Panc1 (cell line): ENCODE measurements at places on chromosomes 1 and 21.

- DNase-seq, result no peak
Measured at GRCh38 chr1:46246548-46247435, 771 bp upstream of the RAD54L start.

- no peak for DNase-seq
Measured at GRCh38 chr1:240310226-240310925, 218.7 kb downstream of the FMN2 start.

DNA sequence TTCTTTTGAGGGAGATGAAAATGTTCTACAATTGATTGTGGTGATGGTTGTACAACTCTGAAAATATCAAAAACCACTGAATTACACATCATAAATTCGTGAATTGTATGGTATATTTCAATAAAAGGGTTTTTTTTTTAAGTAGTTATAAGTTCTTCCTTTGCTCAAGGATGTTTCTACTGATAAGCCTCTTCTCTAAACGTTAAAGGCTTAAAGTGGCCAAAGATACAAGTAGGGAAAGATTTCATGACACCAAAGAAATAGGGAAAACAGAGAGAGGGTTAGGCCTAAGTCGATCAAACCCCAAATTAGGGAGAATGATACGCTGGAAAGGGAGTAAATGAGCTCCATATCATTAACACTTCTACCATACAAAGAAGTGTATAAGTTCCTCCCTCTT lies 4.1 kb downstream of the KDM5B start:
- no peak for DNase-seq

DNA sequence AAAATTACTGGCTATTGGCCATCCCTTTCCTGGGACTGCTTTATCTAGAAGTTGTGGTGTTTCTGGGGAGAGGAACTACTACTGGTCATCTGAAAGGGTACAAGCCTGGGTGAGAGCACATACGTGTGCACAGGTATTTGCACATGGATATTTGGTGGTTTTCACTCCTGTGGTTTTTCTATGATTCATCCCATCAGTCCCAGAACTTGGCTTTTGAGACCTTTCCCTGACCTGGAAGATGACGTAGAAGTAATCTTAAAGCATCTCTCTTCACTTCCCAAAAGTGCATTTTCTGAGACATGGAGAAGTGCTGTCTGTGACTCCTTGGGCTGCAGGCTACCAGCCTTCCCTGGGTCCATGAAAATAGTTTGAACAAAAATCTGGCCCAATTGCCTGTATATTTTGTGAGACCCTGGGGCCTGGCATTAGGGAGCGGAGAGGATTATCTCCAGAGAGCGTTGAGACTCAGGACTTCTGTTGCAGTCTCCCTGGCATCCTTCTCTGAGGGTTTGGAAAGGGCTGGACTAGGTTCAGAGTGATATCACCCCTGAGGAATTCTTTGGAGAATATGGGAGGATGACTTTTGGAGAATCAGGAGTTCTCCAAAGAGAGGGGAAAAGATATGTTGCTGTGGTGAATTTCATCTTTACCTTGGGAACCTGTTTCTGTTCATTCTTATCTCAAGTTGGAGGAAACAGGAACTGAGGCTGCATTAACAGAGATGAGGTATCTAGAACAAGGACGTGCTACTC lies 130.8 kb downstream of the NOS1AP start:
- DNase-seq, result no peak

DNA sequence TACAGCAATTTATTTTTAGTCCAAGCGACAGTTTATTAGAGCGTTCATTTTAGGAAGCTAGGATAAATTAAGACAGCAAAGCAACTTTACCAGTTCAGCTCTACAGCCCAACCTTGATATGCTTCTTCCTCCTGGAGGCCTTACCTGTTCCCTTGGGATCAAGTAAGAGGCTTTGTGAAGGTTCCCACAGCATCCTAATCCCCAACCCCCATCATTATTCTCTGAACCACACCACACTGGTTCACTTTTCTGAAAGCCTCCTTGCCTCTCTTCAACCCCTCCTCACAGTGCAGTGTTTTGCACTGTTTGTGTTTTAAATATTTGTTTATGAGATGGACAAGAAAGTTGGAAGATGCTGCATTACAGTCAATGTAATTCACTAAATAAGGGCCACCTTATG lies 126.3 kb upstream of the CXADR start:
- no peak for DNase-seq

DNA sequence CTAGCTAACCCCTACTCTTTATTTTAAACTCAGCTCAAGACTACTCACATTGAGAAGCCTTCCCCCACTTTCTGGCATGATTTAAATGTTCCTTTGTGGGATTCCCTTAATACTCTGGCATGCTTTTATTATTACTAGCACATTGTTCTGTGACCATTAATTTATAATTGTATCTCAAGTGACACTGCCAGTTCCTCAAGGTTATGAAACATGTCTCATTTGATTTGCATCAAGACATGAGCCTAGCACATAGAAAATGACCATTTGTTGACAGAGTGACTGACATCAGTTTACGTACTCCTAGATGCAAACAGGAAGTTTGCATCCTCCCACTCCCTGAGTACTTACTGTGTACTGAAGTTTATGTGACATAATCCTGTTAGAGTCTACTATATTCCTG lies 15.2 kb downstream of the RGS4 start:
- no peak for DNase-seq

DNA sequence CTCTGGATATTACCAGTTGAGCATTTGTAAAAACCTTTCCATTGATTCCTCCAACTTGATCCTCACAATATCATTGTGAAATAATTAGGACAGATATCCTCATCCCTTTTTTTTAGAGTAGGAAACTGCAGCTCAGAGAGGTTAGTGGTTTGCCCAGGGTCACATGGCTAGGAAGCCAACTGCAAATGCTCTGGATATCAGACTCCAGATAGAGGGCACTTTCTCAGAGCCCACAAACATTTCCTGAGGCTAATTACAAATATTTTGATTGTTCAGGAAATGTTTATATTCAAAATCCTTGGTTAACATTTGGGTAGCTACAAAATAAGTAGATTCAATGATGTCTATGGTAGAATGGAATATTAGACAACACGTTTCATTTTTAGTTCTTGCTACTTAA lies 154.8 kb upstream of the DPYD start:
- DNase-seq, result no peak

- DNase-seq, result no peak
Measured at GRCh38 chr21:35438643-35439404, 389.7 kb upstream of the RUNX1 start.

- no peak for DNase-seq
Measured at GRCh38 chr1:219668446-219668845, 55.5 kb upstream of the ZC3H11B start.

GRCh38 chr1:206829875-206830274 lies 35.5 kb upstream of the IL20 start:
- DNase-seq, result no peak

DNA sequence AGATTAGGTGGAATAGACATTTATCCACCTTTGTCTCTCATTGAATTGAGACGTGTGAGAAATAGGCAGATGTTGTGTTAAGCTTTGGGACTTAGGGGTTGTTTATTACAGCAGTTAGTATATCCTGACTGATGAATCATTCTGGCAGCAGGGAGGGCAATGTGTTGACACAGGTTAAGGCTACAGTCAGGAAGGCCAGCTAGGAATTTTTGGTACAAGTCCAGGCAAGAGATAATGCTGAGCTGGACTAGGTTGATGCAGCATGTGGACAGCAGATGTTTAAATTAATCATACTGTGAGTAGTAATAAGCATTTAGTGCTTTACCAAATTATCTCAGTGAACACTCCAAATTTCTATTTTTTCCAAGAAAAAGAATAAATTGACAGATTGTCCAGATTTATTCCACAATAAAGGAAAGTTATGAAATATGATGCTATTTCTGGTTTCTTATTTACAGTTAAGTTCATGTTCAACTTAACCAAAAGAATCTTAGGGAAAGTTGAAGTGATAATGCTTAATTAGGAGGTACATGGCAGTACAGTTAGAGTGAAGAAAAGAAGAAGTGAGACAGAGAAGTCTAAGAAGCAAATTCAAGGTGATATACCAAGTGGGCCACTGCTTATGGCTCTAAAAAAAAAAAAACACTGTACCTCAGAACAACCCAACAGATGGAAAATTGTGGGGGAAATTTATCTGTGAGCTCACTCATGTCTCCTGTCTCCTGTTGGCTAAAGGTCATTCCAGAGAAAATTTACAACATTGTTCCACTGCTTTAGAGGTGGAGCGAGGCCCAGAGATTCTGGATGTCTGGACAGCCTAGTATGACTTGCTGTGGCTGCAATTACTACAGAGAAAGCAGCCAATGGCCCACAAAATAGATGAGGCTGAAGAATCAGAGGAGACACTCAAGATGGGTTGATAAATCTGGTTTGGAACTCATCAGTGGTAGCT lies 102.7 kb upstream of the C21orf91 start:
- DNase-seq, result no peak

DNA sequence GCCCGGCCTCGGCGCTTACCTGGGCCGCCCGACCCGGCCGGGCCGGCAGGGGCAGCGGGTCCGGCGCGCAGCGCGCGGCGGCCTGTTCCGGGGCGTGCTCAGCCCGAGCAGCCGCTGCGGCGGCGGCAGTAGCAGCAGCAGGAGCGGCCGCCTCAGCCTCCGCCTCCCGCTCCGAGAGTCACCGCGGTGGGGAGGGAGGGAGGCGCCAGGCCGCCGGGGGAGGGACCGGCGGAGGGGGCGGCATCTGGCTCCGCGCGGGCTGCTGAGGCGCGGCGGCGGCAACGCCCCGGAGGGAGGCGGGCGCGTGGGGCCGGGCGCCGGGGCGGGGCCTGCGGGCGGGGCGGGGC lies at the start of gene CTNNBIP1:
Gene CTNNBIP1 (minus strand): TSS at position 194 of the 347 bp plus-strand sequence. CDS start 38,205 bp downstream, outside the sequence.
- no peak for DNase-seq

DNA sequence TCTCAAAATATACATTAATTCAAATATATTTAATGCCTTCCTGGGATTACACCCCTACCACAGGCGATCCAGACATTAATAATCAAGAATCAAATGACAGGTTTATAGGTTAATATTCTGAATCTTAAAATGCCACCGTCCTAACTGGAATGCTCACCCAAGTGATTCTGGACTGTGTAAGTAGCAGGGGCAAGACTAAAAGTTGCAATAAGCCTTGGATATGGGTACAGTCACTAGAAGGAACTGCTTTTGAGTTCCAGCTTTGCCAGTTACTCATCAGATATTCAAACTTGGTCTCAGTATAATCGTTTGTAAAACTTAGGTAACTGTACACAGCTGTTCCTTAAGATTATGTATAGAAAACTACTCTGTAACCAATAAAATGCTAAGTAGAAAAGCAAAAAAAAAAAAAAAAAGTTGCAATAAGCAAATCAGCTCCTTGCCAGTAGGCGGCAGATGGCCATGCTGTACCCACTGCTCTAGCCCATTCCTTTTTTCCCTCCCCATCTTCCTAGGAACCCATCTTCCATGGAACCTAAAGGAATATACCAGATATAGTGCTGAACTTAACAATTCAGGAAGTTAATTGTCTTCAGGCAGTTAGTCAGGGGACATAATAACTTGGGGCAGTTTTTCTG lies 10.5 kb downstream of the RO60 start:
- no peak for DNase-seq

GRCh38 chr1:208500375-208500774 lies 256.2 kb upstream of the PLXNA2 start:
- no peak for DNase-seq

- no peak for DNase-seq
Measured at GRCh38 chr1:203754455-203754864, 10.5 kb upstream of the LAX1 start.

- no peak for DNase-seq
Measured at GRCh38 chr1:204494281-204495077, at the start of gene PIK3C2B. Gene PIK3C2B, minus strand, starts transcription at chr1:204494805. Its CDS starts 25,003 bp downstream, at chr1:204469802.
